ENCODE measurements at places on chromosomes 2 and 18.

- no peaks in the 10 kb centered on the region for H3K4me1 ChIP-seq
- no peaks in the 10 kb centered on the region for H3K36me3 ChIP-seq
- H3K27me3 ChIP-seq = peaks cover 38% of the 10 kb centered on the region
- DNase-seq = no peak
Observed at GRCh38 chr2:178250429-178250828, 56.1 kb downstream of the OSBPL6 start.

GRCh38 chr2:172775319-172775718 is 39.7 kb downstream of the RAPGEF4 start:
- no peak overlapping the region for H3K27ac ChIP-seq
- H3K4me3 ChIP-seq = no peak overlapping the region
- no peak for DNase-seq
- no peaks in the 10 kb centered on the region for H3K4me1 ChIP-seq

- no peaks in the 10 kb centered on the region for H3K36me3 ChIP-seq
- peak overlapping the region; percentile 76 for H3K27ac ChIP-seq
- no peak for DNase-seq
Observed at GRCh38 chr2:207505728-207506127, 24.0 kb upstream of the CREB1 start.

DNA sequence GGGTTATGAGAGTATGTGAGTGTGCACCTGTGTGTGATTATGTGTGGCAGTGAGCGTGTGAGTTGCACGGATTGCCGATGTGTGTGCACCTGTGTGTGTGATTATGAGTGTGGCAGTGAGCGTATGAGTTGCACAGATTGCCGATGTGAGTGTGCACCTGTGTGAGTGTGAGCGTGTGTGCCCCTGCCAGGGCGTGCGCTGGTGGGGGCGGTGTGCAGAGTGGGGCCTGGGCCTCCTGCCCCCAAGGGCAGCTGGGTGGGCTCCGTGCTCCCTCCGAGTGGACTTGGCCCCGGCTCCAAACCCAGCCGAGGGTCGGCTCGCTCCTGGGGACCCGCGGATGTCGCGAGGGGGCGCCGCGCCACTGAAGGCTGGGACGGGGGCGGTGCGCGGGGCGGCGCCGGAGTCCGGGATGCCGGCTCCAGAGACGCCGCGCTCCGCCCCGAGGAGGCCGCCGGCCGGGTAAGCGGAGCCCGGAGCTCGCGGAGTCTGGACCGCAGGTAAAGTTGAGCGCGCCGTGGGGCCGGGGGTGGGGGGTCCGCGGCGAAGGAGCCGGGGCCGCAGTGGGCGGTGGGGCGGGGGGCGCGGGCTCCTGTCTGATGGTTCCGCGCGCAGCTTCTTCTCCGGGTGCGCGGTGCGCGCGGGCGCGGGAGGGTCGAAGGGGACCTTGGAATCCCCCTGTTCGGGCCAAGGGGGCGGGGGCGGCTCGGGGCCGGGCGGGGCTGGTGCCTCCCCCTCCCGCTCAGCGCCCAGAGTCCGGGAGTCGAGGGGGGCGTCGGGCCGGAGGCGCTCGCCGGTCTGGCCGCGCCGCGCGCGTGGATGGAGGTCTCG is at the start of gene KCNG2:
Gene KCNG2, plus strand, starts transcription at position 421 of the 828 bp plus-strand sequence. CDS start 65,730 bp downstream, outside the sequence.
- no peak for DNase-seq
- no peak within 1 kb of the TSS for H3K27ac ChIP-seq
- H3K4me3 ChIP-seq = peak within 1 kb of the TSS; percentile 76
- H3K27me3 ChIP-seq = peaks cover 65% of the 10 kb centered on the region
- H3K4me1 ChIP-seq = peaks cover 15% of the 10 kb centered on the region

GRCh38 chr2:144943986-144944385 is 424.1 kb upstream of the ZEB2 start:
- H3K27me3 ChIP-seq = no peaks in the 10 kb centered on the region
- no peak overlapping the region for H3K4me3 ChIP-seq
- H3K27ac ChIP-seq = no peak overlapping the region
- no peak for DNase-seq
- no peaks in the 10 kb centered on the region for H3K36me3 ChIP-seq

- H3K36me3 ChIP-seq = peaks cover 4% of the 10 kb centered on the region
- H3K27me3 ChIP-seq = no peaks in the 10 kb centered on the region
- peaks cover 6% of the 10 kb centered on the region for H3K4me1 ChIP-seq
- no peak overlapping the region for H3K4me3 ChIP-seq
- H3K27ac ChIP-seq = peak overlapping the region; percentile 76
Observed at GRCh38 chr2:28661589-28662001, 90.0 kb upstream of the PPP1CB start.

GRCh38 chr2:3728104-3729054 is 25.0 kb downstream of the DCDC2C start:
- H3K4me1 ChIP-seq = no peaks in the 10 kb centered on the region
- DNase-seq = no peak
- peaks cover 60% of the 10 kb centered on the region for H3K27me3 ChIP-seq
- H3K27ac ChIP-seq = no peak overlapping the region

DNA sequence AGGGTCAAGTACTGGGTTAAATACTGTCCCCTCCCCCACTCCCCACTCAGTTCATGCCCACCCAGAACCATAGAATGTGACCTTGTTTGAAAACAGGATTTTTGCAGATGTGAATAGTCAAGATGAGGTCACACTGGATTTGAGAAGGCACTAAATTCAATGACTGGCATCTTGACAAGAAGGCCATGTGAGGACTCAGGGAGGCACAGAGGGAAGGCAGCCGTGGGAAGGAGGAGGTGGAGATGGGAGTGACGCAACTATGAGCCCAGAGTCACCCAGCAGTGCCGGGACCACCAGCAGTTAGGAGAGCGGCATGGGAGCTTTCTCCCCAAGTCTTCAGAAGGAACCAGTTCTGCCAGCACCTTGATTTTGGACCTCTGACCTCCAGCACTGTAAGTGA is 257.3 kb downstream of the BCL2 start:
- H3K4me1 ChIP-seq = peaks cover 3% of the 10 kb centered on the region
- peaks cover 5% of the 10 kb centered on the region for H3K36me3 ChIP-seq
- DNase-seq = no peak
- no peak overlapping the region for H3K27ac ChIP-seq
- H3K4me3 ChIP-seq = no peak overlapping the region
- H3K27me3 ChIP-seq = peaks cover 36% of the 10 kb centered on the region

DNA sequence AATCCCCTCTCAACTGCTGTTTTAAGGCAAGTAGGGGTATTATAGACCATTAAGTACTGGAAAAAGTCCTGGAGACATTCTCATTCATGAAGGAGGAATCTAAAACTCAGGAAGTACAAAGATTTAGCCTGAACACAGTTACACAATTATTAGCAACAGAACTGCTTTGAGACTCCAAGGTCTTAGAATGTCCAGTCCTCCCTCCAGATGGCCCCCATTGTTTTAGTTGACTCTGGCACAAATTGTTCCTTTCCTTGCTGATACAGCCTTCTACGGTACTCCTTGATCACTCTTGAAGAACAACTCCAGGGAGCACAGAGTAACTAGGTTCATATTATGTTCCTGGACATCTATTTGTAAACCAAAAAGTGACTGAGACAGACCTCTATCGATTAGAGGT is 210.1 kb upstream of the RND3 start:
- DNase-seq = no peak
- H3K27me3 ChIP-seq = no peaks in the 10 kb centered on the region
- no peak overlapping the region for H3K27ac ChIP-seq
- H3K4me3 ChIP-seq = no peak overlapping the region
- H3K36me3 ChIP-seq = no peaks in the 10 kb centered on the region

DNA sequence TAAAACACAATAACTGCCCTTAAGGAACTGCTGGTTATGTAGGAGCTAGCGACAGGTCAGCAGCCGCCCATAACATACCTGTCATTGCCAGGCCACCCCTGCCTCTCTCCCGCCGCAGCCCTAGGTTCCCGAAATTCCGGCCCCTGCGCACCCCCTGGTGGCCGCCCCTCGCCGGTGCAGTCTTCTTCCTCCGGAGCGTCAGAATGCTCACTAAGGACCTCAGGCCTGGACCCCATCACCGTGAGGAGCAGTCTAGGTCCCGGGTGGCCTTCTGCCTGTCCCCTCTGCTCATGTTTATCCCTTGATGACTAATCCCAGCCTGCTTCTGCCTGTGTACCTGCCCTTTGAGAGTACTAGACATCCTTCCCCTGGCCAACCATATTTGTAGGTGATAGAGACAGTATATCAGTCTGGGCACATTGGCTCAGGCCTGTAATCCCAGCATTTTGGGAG is 115.7 kb upstream of the SLC1A4 start:
- peak overlapping the region; percentile 36 for H3K4me3 ChIP-seq
- no peak overlapping the region for H3K27ac ChIP-seq
- H3K36me3 ChIP-seq = no peaks in the 10 kb centered on the region
- peak; percentile 67 for DNase-seq
- H3K4me1 ChIP-seq = peaks cover 6% of the 10 kb centered on the region
- H3K27me3 ChIP-seq = peaks cover 21% of the 10 kb centered on the region

DNA sequence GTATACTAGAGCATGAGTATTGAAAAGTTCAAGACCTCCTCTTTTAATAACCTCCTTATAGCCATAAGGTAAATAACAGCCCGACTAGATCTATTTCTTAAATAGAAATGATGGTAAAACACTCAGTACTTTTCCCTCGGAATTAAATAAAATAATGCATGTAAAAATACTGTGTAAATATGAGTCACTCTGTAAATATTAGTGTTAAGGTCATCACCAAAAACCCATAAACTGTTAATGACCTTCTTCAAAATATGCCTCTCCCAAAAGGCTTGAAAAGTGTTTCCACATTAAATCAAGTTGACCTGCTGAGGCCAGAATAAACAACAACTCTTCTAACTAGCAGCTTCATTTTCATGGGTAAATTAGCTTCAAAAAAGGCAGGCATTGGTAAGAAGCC is 25.3 kb upstream of the BZW1 start:
- H3K27ac ChIP-seq = no peak overlapping the region
- H3K36me3 ChIP-seq = peaks cover 3% of the 10 kb centered on the region

DNA sequence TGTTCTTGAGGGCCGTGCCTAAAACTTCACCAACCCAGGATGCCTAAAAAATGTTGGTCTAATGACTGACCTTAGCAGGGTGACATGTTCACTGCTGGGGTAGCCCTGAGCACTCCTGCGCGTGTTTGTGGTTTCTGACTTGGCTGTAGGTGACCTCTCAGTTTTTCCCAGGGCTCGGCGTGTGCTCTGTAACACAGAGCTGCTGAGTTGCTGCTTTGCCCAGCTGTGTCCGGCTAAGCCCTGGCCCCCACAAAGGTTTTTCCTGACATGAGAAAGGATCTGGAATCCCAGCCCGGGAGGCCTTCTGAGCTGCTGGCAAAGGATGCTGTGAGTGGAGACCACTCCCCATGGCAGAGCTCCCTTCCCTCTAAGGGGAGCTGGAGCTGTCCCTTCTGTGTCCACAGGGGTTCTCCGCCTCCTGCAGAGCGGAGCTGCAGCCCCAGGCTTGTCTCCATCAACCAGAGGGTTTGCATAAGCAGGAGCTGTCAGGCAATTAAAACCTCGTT is 52.7 kb downstream of the CRIM1 start:
- no peak overlapping the region for H3K4me3 ChIP-seq
- H3K36me3 ChIP-seq = no peaks in the 10 kb centered on the region
- H3K4me1 ChIP-seq = peaks cover 2% of the 10 kb centered on the region
- no peak overlapping the region for H3K27ac ChIP-seq
- peaks cover 13% of the 10 kb centered on the region for H3K27me3 ChIP-seq

DNA sequence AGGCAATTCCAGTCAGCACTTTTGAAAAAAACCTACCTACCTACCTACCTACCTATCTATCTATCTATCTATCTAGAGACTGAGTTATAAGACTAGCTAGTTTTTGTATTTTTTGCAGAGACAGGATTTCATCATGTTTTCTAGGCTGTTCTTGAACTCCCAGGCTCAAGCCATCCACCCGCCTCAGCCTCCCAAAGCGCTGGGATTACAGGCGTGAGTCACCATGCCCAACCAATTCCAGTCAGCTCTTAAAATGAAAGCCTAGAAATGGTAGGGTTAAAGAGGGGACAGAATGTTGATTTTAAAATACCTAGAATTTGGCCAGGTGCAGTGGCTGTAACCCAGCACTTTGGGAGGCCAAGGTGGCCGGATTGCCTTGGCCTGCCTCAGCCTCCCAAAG is 19.1 kb downstream of the MSH2 start:
- no peak overlapping the region for H3K27ac ChIP-seq
- no peaks in the 10 kb centered on the region for H3K27me3 ChIP-seq
- H3K36me3 ChIP-seq = peaks cover 2% of the 10 kb centered on the region
- H3K4me3 ChIP-seq = no peak overlapping the region

DNA sequence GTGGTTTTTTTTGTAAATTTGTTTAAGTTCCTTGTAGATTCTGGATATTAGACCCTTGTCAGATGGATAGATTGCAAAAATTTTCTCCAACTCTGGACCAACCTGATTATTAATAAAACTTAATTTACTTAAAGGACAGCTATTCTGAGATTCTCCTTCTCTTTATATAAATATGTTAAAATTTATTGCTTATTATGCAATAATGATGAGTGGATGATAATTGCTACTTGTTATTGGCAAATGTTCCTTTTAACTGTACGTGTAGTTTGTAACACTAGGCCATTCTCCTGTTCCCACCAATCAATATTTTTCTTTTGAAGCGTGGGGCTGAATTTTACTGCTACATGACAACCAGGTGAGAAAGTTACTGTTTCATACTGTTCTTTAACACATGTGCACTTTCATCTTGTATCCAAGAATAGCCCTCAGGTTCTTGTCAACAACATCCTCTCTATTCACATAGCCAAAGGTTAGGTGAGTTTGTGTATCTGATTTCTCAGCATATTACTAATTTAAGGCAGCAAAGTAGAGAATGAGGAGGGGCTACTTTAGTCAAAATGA is 16.6 kb upstream of the STK17B start:
- H3K4me3 ChIP-seq = no peak overlapping the region
- DNase-seq = no peak
- no peak overlapping the region for H3K27ac ChIP-seq
- H3K27me3 ChIP-seq = no peaks in the 10 kb centered on the region

- H3K4me1 ChIP-seq = peaks cover 40% of the 10 kb centered on the region
- H3K27ac ChIP-seq = peak overlapping the region; percentile 24
- DNase-seq = no peak
- no peaks in the 10 kb centered on the region for H3K36me3 ChIP-seq
- peaks cover 5% of the 10 kb centered on the region for H3K27me3 ChIP-seq
- H3K4me3 ChIP-seq = no peak overlapping the region
Observed at GRCh38 chr2:169104848-169105247, 35.5 kb downstream of the DHRS9 start.

DNA sequence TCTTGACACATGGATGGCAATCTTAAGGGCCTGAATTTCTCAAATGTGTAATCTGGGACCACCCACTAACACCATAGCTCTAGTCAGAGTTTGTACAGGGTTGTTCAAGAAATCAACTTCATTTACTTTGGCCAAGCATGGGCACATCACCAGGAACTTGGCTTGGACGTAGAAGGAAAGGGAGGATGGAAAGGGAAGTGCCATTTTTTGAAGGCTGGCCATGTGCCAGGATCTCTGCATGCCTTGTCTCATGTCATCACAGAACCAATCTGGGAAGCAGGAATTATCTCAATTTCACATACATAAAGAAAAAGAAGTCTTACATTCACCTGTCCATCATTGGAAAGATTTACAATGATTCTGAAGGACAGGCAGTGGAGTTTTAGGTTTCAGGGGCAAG is 128.1 kb downstream of the ANTXR1 start:
- no peak for DNase-seq
- no peaks in the 10 kb centered on the region for H3K36me3 ChIP-seq
- no peak overlapping the region for H3K27ac ChIP-seq

Data from T-helper 17 cell (primary cell).